ENCODE measurements at places on chromosomes 6 and 20. TPM values are rescaled to one million over a fixed set of nuclear protein-coding genes. Genes with fewer than 3 reads are reported as not detected.

The TMEM217 gene
- total RNA-seq: 0.09 TPM

The EYS gene
- total RNA-seq: 0.03 TPM

The FAM209B gene
- not detected for total RNA-seq

The DLK2 gene
- total RNA-seq: not detected

The ZBTB12 gene
- 25.6 TPM for total RNA-seq

The GMDS gene
- total RNA-seq: 9.4 TPM

The HTR1E gene
- total RNA-seq: not detected

GRCh38 chr6:95802978-95803377, 212.8 kb upstream of the FUT9 start:
- no peak overlapping the region for H3K27ac ChIP-seq
- H3K27me3 ChIP-seq: no peaks in the 10 kb centered on the region

DNA sequence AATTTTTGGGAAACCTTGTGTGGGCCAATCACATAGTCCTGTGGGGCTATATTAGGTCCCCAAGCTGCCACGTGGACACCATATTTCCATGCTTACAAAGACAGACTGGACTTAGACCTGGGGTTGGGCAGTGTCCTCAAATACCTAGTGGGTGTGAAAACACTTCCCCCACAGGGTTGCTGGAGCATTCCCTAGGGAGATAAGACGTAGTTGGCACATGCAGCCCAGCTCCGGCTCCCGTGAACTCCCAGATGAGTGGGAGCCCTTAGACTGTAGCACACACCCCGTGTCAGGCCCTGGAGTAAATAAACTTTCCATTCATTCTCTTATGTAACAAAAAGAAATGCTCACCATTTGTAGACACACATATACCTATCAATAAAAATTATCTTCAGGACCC, 14.2 kb downstream of the KCNG1 start:
- H3K27ac ChIP-seq: no peak overlapping the region
- no peak for DNase-seq
- no peak overlapping the region for H3K4me3 ChIP-seq
- H3K4me1 ChIP-seq: peaks cover 8% of the 10 kb centered on the region

DNA sequence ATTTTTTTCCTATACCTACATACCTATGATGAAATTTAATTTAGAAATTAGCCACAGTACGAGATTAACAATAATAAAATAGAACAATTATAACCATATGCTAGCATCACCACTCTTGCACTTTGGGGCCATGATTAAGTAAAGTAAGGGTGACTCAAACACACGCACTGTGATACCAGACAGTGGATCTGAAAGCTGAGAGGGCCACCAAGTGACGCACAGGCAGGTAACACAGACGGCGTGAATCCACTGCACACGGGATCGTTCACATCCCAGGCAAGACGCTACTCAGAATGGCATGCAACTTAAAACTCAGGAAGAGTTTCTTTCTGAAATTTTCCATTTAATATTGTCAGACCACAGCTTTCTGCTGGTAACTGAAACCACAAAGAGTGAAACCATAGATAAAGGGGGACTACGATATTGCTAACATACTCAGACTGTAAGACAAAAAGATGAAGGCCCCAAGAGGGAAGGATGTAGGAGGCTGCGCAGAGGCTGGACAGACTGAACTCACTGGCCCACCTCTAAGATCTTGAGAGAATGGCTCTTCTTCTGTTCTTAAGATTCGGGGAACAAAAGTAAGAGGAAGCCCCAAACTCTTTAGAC, 17.9 kb downstream of the RRBP1 start:
- H3K4me3 ChIP-seq: no peak overlapping the region
- no peaks in the 10 kb centered on the region for H3K36me3 ChIP-seq
- no peak overlapping the region for H3K27ac ChIP-seq
- H3K4me1 ChIP-seq: peaks cover 19% of the 10 kb centered on the region
- DNase-seq: no peak
- no peaks in the 10 kb centered on the region for H3K27me3 ChIP-seq

DNA sequence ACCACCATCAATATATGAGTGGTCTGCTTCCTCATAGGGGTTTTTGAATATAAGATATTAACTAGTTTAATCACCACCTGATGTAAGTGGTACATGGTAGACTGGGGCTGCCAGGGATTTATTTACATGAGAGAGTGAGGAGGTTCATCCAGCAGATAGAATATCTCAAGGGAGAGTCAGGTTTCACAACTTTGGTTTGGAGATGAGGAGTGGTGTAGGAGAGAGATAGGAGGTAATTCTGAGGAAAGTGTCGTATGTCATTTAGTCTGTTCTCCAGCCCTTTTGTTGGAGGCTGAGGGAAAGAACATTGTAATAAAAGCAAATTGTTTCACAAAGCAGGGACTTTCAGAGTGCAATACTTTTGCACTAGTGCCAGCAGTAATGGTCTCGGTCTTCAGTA, 16.8 kb downstream of the L3MBTL3 start:
- no peaks in the 10 kb centered on the region for H3K4me1 ChIP-seq
- no peak overlapping the region for H3K4me3 ChIP-seq
- H3K36me3 ChIP-seq: no peaks in the 10 kb centered on the region
- no peaks in the 10 kb centered on the region for H3K27me3 ChIP-seq
- no peak overlapping the region for H3K27ac ChIP-seq

- peaks cover 70% of the 10 kb centered on the region for H3K4me1 ChIP-seq
- H3K27me3 ChIP-seq: peaks cover 61% of the 10 kb centered on the region
- DNase-seq: peak; percentile 72
- H3K27ac ChIP-seq: no peak overlapping the region
- no peaks in the 10 kb centered on the region for H3K36me3 ChIP-seq
These were observed 4.3 kb downstream of the LAMP5 start for GRCh38 chr20:9518576-9519175.

DNA sequence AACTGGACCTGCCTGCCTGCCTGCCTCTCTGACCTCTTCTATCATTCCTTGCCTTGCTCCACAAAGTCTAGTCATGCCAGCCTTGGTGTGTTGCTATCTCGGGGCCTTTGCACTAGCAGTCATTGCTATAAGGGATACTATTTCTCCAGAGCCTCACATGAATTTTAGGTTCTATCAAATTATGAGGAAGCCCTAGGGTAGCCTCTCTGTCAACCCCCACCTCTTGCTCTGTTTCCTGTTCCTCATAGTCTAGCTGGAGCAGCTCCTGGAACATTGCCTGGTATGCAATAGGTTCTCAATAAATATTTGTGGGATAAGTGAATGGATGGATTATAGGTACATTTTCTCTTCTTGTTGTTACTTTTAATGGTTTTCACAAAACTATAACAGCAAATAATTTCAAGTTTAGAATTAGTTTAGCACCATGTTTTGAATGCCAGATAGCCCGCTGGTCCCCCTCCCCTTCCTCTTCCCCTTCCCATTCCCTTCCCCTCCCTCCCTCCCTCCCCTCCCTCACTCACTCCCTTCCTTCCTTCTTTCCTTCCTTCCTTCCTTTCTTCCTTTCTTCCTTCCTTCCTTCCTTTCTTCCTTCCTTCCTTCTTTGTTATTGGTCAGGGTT, 46.9 kb upstream of the DTNBP1 start:
- peaks cover 9% of the 10 kb centered on the region for H3K4me1 ChIP-seq
- DNase-seq: no peak
- H3K36me3 ChIP-seq: no peaks in the 10 kb centered on the region
- H3K27ac ChIP-seq: no peak overlapping the region
- H3K4me3 ChIP-seq: no peak overlapping the region

DNA sequence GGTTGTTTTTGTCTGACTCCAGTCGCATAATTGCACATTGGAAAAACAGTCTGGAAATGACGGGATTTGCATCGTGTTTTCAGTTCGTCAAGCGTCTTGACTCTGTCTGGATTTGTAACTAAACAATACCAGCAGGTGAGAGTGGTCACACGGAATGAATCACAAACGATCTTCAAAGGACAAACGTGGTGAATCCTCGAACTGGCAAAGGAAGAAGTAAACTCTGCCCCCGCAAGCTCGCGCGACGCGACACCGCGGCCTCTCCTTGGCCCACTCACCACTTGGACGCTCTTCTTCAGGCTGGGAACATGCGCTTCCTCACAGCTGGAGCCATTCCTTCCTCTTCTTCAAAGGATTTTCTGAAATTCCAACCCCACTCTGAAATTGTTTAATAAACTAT, 352.6 kb downstream of the THBS2 start:
- H3K4me1 ChIP-seq: no peaks in the 10 kb centered on the region
- no peak overlapping the region for H3K4me3 ChIP-seq
- H3K27ac ChIP-seq: no peak overlapping the region
- H3K36me3 ChIP-seq: no peaks in the 10 kb centered on the region

- peak overlapping the region; percentile 22 for H3K27ac ChIP-seq
These were observed 20.4 kb downstream of the MCM9 start for GRCh38 chr6:118914598-118914997.

- no peak overlapping the region for H3K4me3 ChIP-seq
- H3K4me1 ChIP-seq: no peaks in the 10 kb centered on the region
- no peaks in the 10 kb centered on the region for H3K27me3 ChIP-seq
- no peak overlapping the region for H3K27ac ChIP-seq
- DNase-seq: no peak
These were observed 124.5 kb upstream of the TENT5A start for GRCh38 chr6:81876971-81877370.

DNA sequence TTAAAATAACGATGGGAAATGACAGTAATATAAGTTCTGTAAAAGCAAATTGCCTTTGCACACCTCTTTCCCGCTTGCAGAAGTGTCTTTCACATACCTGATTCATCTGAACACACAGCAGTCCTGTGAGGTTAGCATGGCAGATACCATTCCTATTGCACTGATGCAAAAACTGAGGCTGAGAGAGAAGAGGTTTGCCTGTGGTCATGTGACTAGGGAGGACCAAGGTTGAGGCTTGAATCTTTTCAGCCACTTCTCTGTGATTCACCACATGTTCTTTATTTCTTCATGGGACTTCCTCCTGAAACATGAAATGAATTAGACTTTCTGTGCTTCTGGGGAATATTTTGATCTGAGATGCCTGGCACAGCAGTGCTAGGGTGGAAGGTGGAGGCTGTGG, 92.9 kb downstream of the VEGFA start:
- no peak overlapping the region for H3K4me3 ChIP-seq
- no peaks in the 10 kb centered on the region for H3K27me3 ChIP-seq

GRCh38 chr6:165807249-165807960, 144.4 kb upstream of the PDE10A start:
- peaks cover 53% of the 10 kb centered on the region for H3K27me3 ChIP-seq
- no peak for DNase-seq
- H3K27ac ChIP-seq: no peak overlapping the region
- H3K36me3 ChIP-seq: no peaks in the 10 kb centered on the region
- peaks cover 9% of the 10 kb centered on the region for H3K4me1 ChIP-seq
- no peak overlapping the region for H3K4me3 ChIP-seq

GRCh38 chr6:162539321-162539720, 188.2 kb downstream of the PRKN start:
- no peak overlapping the region for H3K27ac ChIP-seq
- no peaks in the 10 kb centered on the region for H3K36me3 ChIP-seq
- H3K4me1 ChIP-seq: peaks cover 8% of the 10 kb centered on the region
- H3K4me3 ChIP-seq: no peak overlapping the region
- DNase-seq: no peak
- no peaks in the 10 kb centered on the region for H3K27me3 ChIP-seq

- no peaks in the 10 kb centered on the region for H3K27me3 ChIP-seq
- H3K27ac ChIP-seq: no peak overlapping the region
- no peak for DNase-seq
- H3K4me3 ChIP-seq: no peak overlapping the region
- H3K36me3 ChIP-seq: no peaks in the 10 kb centered on the region
These were observed 9.4 kb downstream of the EPB41L2 start for GRCh38 chr6:131053546-131054240.

All from neural progenitor cell (in vitro differentiated cells).